Testis (tissue), 5 donors: ENCODE measurements at places on chromosomes 5 and 9. TPM values are rescaled to one million over a fixed set of nuclear protein-coding genes. Genes with fewer than 3 reads are reported as not detected.

GRCh38 chr5:60036192-60036938 lies 142.8 kb upstream of the PDE4D start:
- no peak overlapping the region for H3K4me3 ChIP-seq
- DNase-seq, result no peak
- H3K4me1 ChIP-seq, result no peaks in the 10 kb centered on the region
- H3K36me3 ChIP-seq, result no peaks in the 10 kb centered on the region

GRCh38 chr5:93385655-93386054 lies 195.4 kb downstream of the NR2F1-AS1 start:
- no peak for DNase-seq
- H3K27ac ChIP-seq, result no peak overlapping the region
- H3K4me1 ChIP-seq, result no peaks in the 10 kb centered on the region

GRCh38 chr5:145984072-145984471 lies 47.7 kb downstream of the SH3RF2 start:
- H3K27me3 ChIP-seq, result no peaks in the 10 kb centered on the region
- H3K4me3 ChIP-seq, result no peak overlapping the region
- DNase-seq, result no peak
- H3K36me3 ChIP-seq, result no peaks in the 10 kb centered on the region
- no peak overlapping the region for H3K27ac ChIP-seq
- H3K4me1 ChIP-seq, result no peaks in the 10 kb centered on the region

GRCh38 chr9:133585481-133586351 lies 23.5 kb downstream of the FAM163B start:
- no peak for DNase-seq
- no peaks in the 10 kb centered on the region for H3K36me3 ChIP-seq
- no peak overlapping the region for H3K4me3 ChIP-seq
- H3K4me1 ChIP-seq, result peaks cover 11% of the 10 kb centered on the region
- H3K27ac ChIP-seq, result no peak overlapping the region

GRCh38 chr5:30781643-30782042 lies 411.8 kb upstream of the CDH6 start:
- no peak overlapping the region for H3K4me3 ChIP-seq
- no peaks in the 10 kb centered on the region for H3K27me3 ChIP-seq

GRCh38 chr5:73482383-73483136 lies 15.7 kb upstream of the BTF3 start:
- no peaks in the 10 kb centered on the region for H3K36me3 ChIP-seq
- DNase-seq, result no peak
- no peak overlapping the region for H3K27ac ChIP-seq
- no peaks in the 10 kb centered on the region for H3K4me1 ChIP-seq
- no peak overlapping the region for H3K4me3 ChIP-seq

PCDHB16 gene
- total RNA-seq, result 3.3 TPM

DOCK8 gene
- 63.9 TPM for total RNA-seq

SHB gene
- total RNA-seq, result 21.2 TPM
